T-helper 1 cell (primary cell): ENCODE measurements at places on chromosomes 1 and 21.

DNA sequence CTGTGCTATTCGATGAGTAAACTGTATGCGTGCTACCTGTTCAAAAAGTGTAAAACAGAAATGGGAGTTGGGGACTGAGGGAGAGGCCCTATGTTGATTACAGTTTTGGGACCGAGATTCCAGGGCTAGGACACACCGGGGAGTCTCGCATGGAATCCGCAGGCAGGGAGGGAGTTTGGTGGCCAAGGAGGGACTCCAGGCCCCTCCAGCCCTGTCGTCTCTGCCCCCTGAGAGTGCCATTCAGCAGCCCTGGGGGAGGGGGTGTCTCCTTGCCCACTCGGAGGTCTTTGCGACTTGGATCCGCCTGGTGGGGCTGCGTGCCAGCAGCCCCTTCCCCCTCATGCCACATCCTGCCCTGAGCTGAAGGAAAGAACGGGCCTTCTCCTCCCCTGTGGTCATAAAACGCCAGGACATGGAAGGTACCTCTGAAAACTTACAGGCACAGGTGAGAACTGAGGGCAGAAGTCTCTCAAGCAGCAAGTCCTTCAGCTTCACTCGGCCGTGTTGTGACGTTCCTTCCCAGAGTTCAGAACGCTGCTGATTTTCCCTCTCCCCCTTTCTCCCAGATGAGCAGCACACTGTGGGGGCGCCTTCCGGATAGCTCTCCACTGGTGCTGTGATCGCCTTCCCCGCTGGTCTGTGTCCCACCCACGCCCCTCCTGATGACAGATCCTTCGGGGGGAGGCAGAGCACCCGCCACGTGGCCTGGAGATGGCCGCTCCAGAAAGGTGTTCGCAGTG is 141.4 kb downstream of the PEX14 start:
- DNase-seq: no peak

DNA sequence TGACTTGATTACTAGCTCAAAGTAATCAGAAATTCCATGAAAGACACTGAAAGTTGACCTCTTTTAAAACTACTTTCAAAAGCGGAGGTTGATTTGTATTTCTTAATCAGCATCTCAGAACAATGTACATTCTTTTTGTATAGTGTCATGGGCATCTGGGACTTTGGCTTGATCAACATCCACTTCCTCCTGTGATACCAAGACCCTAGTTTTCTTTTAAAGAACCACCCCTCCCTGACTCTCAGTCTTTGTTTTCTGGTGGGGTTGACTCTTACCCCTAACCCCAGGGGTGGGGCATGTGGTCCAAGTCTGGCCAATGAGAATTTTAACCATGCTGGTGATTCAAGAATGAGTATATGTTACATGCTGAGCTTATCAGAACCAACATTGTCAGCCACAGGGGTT is 21.7 kb upstream of the IRF2BP2 start:
- DNase-seq: no peak

- DNase-seq: no peak
These were observed 221.2 kb downstream of the SETD4 start for GRCh38 chr21:35838987-35839763.

DNA sequence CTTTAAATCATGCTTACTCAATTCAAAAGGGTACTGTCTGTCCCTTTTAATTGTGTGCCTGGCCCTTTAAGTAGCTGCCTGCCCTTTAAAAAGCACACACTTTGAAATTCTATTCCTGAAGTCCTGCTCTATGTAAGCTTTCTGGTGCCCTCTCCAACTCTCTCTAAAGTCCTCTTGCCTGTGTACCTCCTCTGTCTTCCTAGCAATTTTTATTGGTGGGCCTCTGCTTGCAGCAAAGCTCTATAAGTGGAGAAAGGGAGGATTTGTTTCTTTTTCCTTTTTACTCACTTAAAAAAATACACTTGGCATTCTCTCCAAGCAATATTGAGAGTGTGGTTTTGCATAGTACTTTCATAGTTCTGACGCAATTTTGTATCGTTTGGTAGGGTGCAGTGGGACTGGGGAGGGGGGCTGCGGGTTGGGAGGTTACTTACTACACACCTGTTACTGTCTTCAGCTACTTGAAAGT is 135.4 kb downstream of the LMO4 start:
- DNase-seq: no peak

- no peak for DNase-seq
These were observed 34.7 kb upstream of the RIPK4 start for GRCh38 chr21:41801321-41802197.

DNA sequence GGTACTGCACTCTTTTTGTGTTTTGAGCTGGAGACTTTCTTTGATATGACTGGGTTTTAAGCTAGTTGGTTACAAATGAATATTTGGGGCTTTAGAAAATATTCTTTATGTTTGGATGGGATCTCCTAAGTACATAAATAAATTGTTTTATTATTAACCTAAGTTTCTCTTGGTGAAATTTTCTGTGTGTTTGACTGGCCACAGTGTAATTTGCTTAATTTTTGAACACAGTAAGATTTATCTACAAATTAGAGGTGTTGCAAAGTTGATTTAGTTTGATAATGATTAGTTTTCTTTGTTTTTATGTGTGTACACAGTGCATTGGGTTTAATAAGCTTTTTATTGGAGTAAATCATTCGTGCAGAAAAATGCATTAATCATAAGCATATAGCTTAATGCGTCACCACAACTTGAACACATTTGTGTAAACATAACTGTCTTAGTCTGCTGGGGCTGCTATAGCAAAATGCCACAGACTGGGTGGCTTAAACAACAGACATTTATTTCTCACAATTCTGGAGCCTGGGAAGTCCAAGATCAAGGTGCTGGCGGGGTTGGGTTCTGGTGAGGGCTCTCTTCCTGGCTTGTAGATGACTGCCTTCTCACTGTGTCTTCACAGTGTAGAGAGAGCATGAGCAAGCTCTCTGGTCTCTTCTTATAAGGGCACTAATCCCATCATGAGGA is 17.4 kb upstream of the SLC6A9 start:
- DNase-seq: no peak

- DNase-seq: no peak
These were observed 729 bp downstream of the NADK start for GRCh38 chr1:1777583-1777899.

GRCh38 chr1:42014823-42015222 is 96.1 kb upstream of the HIVEP3 start:
- no peak for DNase-seq

GRCh38 chr1:45326627-45327623 is at the start of gene HPDL:
HPDL (plus strand) TSS chr1:45326895; CDS start chr1:45327149, 254 bp downstream.
- no peak for DNase-seq

DNA sequence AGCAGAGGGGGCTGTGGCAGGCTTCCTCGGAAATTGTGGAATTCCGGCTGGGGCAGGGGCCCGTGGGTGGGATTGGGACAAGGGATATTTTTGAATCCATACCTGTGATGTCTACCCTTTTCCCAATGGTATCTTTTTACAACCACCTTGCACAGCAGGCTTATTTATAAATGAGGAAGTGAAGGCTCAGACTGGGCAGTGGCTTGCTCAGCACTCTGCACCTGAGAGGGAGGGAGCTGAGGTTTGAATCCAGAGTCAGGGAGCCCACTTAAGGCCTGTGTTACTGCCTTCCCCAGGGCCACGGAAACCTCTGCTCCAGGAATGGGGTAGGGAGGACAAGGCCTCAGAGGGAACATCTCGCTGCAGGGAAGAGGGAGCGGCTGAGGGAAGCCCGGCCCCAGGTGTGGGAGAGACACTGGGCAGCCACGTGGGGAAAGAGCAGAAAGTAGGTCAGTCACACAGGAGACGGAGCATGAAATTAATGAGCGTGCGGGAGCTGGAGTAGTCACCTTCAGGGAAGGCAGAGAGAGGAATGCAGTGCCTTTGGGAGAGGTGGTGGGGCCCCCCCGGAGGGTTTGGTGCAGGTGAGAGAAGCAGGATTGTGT is 35.4 kb upstream of the SCMH1 start:
- DNase-seq: no peak

DNA sequence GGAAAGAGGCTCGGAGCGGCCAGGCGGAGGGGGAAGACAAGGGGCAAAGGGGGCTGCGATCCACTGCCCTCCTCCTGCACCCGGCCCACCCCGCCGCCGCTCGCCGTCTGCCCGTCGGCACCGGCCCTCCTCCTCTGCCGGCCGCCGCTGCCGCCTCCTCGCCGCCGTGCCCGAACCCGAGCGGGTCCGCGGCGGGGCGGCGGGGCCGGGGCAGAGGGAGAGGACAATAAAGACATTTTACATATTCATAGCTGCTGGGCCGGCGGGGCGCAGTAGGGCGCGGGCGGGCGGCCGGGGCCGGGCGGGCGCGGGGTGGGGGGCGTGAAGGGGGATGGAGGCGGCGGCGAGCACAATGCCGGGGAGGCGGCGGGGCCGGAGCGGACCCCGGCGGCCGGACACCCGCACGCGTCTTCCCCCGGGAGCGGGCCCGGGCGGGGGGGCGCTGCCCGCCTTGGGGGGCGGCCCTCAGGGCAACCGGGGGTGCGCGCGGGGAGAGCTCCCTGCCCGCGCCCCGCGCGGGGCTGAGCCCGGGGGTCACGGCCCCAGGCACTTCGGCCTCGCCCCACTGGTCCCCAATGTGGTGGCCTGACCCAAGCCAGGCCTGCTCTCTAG is 546 bp downstream of the POU2F1 start:
- peak; percentile 26 for DNase-seq

DNA sequence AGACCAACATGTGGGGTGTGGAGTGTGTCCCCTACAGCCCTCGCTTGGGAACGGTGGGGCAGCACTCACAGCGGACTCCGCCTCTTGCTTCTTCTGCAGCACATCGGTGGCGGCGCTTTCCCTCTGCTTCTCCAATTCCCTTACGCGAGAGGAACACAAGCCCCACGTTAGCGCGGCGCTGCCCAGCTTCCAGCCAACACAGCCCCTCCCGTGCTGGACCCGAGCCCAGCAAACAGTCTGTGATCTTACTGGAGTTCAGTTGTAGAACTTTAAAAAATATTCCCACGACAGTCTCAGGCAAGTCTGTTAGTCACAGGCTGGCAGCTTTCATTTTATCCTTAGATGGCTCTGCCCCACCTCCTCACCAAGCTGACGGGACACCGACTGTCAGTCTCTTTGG is 13.6 kb downstream of the THAP3 start:
- DNase-seq: no peak

DNA sequence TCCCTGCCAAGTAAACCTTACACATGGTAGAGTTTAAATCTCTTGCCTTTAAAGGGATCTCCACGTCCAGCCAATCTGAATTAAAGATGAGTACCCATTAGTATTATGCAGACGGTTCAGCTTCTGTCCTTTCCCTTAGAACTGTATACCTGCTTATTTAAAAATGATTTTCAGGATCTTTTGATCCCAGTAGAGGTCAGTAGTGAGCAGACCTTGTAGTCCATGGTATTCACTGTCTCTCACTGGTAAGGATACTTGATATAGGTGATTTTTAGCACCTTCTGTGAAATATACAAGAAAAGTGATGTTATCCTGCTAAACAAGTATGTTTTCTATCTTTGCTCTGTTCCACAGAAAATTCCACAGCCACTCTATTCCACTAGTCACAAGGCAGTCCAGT is 1211.6 kb upstream of the ADGRL4 start:
- DNase-seq: no peak

DNA sequence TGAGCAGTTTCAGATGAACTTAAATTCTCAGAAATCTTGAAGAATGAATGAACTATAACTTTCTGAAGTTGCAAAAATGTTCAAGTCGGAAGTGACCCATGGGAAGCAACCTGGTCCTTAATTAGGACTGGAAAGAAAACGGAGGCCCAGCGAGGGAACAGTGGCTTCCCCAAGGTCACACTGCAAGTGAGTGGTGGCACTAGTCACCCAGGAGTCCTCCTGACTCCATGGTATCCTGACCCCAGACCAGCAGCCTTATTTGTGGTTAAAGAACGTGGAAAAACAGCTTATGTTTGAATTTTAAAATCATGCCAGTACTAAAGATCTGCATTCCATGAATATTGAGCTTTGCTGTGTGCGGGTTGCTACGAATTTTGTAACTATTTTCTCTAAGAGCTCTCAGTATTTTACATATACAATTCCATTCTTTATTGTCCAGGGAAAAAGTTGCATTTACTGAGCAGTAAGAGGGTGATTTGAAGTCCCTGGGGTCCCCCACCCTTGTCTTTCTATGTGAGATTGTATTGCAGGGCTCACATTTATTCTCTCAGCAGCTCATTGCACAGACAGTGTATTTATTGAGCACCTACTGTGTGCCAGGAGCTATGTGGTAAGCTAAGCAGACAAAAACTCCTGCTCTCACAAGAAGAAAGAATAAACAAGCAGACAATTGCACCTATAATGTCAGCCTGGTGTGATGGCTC is 61.6 kb upstream of the ATP5PO start:
- DNase-seq: no peak

- DNase-seq: no peak
These were observed 370.5 kb upstream of the VAMP3 start for GRCh38 chr1:7400566-7400965.

- no peak for DNase-seq
These were observed 128.7 kb downstream of the PPIAL4G start for GRCh38 chr1:148354284-148354912.

DNA sequence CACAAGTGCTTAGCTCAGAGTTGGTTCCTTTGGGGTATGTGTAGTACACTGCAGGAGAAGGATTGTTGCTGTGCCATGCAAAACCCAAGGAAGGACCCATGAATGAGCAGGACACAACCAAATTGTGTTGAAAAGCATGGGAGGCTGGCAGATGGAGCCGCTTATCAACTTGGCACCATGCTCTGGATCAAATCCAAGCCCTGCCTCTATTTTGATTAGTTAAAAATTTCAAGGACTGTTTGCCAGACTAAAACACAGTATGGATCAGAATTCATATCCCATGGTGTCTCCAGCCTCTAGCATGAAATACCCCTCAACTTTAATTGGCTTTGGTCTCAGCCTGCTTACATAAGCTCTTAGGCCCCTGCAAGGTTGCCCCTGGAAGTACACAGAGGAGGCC is 27.8 kb downstream of the CCDC185 start:
- DNase-seq: no peak

- DNase-seq: no peak
These were observed 79.5 kb upstream of the DAB1 start for GRCh38 chr1:57503337-57503736.

DNA sequence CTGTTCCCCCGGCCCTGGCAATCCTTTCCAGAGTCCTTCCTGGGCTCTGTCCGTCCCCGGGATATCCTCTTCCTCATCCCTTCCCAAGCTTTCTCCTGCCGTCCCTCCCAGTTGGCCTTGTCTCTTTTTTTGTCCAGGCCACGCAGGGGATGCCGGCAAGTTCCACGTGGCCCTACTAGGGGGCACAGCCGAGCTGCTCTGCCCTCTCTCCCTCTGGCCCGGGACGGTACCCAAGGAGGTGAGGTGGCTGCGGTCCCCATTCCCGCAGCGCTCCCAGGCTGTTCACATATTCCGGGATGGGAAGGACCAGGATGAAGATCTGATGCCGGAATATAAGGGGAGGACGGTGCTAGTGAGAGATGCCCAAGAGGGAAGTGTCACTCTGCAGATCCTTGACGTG is 13.4 kb upstream of the SVBP start:
- DNase-seq: no peak

- no peak for DNase-seq
These were observed 4.3 kb downstream of the PFKL start for GRCh38 chr21:44304011-44304616.

GRCh38 chr1:53593758-53594380 is 134.7 kb downstream of the DMRTB1 start:
- no peak for DNase-seq
